ENCODE measurements at places on chromosomes 7 and 10.

GRCh38 chr7:50728184-50728583 is 54.5 kb downstream of the GRB10 start:
- no peak for DNase-seq

GRCh38 chr10:96648297-96648696 is 61.5 kb upstream of the TM9SF3 start:
- no peak for DNase-seq

- no peak for DNase-seq
Observed at GRCh38 chr7:66504131-66504530, 124.5 kb upstream of the KCTD7 start.

GRCh38 chr10:32516567-32517495 is 70.9 kb downstream of the CCDC7 start:
- DNase-seq: no peak

GRCh38 chr10:128473396-128473795 is 347.2 kb upstream of the MKI67 start:
- no peak for DNase-seq

DNA sequence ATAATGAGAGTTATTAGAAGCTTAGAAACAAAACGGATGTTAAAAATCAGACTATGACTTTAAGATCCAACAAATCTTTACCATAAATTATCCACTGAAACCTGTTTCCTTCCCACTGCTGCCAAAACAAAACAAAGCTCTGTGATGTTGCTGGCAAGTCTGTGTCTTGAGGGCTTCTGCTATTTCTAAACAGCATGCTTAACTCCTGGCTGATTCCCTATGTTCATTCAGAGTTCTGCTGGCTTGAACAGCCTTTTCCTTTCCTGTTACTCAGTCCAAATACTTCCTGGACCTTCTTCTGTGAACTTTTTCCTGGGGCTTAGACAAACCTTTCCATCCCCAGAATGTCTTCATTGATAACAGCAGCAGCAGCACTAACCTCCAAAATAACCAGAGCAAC is 448.1 kb downstream of the SORCS1 start:
- no peak for DNase-seq

GRCh38 chr7:37216156-37216852 is 232.4 kb downstream of the ELMO1 start:
- DNase-seq: no peak

Measured in stimulated activated CD4-positive, alpha-beta T cell treated with anti-CD3 and anti-CD28 coated beads, Interleukin-2, amount 100 ng/mL, for 48 hours (primary cell).